ENCODE measurements at places on chromosomes 6 and 20.

DNA sequence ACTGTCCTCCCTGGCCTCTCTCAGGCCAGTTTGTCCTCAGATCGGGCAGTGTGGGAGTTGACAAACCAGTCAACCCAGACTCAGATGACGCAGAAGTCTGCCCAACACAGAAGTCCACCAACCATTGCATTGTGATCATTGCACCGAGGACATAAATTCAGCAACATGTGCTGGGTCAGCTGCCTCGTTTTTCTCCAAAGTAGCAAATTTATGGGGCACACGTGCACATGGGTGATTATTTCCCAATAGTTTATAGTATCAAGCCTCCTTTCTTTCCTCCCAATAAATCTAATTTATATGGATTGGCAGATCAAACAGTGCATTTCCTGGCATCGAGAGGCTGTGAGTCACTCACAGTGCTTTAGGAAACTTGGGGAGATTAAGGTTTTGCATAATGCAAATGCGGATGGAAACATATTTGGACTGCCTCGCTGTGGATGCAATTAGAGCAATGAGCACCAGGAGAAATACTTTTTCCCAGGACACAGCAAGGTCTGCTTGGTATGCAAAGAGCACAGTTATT lies 413.7 kb upstream of the SULF2 start:
- DNase-seq = no peak

GRCh38 chr6:135962731-135963130 lies 111.2 kb downstream of the PDE7B start:
- DNase-seq = no peak

GRCh38 chr20:36744243-36744642 lies 1.6 kb downstream of the NDRG3 start:
- no peak for DNase-seq

GRCh38 chr20:41049451-41049850 lies 20.8 kb downstream of the TOP1 start:
- no peak for DNase-seq

DNA sequence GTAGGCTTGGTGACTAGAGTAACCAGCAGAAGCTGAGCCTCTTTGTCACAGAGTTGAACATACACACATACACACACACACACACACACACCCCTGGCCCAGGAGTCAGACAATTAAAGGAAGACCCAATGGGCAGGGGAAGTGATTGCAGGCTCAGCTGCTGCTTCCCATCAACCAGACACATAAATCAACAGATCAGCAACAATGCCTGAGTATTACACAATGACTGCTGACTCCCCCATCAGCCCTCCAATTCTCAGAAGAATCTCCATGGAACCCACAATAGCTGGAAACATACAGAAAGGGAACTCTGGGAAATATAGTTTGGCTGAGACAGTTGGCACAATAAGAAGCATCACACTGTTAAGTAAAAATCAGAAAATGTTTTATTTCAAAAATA lies 270.4 kb upstream of the PLCB4 start:
- DNase-seq = no peak

DNA sequence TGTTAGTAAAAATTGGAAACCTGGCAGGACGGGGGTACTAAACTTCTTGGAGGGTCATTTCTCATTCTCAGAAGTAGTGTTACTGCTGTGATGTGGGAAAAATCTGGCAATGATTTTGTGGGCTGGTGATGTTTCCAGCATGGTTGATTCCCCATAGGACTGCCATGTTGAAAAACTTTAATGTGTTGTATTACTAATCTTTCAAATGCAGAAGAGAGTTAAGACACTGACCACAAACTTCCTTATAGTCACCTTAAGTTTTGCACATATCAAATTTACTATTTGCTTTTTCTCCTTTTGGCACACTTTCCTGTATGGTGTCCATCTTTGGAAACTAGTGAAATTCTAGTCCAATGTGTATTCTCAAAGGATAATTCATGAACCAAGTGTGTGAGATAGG lies 236.2 kb upstream of the TAB2 start:
- no peak for DNase-seq

GRCh38 chr6:34196116-34196832 lies 40.4 kb upstream of the HMGA1 start:
- peak; percentile 51 for DNase-seq

DNA sequence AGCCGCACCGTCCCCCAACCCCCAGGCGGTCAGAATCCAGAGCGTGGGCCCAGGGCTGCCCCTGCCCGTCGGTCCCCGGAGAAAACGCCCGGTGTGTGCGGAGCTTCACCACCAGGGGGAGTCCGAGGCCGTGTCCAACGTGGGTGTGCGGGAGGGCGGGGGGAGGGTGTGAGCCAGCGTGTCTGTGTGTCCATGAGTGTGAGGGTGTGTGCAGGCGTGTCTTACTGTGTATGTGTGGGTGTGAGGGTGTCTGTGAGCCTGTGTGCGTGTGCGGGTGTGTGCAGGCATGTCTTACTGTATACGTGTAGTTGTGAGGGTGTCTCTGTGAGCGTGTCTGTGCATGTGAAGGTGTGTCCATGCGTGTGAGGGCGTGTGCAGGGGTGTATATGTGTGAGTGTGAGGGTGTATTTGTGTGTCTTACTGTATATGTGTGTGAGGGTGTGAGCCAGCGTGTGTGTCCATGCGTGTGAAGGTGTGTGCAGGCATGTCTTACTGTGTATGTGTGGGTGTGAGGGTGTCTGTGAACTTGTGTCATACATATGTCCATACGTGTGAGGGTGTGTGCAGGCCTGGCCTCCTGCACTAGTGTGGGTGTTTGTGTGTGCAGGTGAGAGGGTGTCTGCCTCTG lies 24.6 kb upstream of the GATA5 start:
- peak; percentile 19 for DNase-seq

GRCh38 chr20:22423190-22423832 lies 161.1 kb downstream of the FOXA2 start:
- DNase-seq = no peak

DNA sequence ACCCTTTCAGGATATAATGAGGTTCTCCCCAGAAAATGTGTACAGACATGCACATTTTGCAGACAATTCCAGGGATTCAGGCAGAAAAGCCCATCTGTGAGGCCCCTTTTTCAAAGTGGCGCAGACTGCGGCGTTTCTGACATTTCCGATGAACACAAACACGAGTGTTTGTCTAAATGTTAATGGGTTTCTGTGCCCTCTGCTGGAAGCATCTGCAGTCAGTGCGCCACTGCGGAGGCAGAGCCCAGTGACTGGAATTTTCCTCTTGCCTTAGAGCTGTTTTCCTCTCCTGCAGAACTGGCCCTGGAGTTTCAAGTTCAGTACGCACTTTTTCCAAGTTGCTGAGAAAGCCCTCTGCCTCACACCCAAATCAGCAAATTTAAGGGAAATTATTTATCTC lies 15.3 kb downstream of the ANKRD60 start:
- no peak for DNase-seq

GRCh38 chr6:15400572-15401004 lies 154.7 kb downstream of the JARID2 start:
- DNase-seq = peak; percentile 47

GRCh38 chr6:83461438-83461837 lies 30.6 kb upstream of the ME1 start:
- DNase-seq = no peak

- DNase-seq = no peak
Observed at GRCh38 chr6:77463308-77463860, at the start of gene HTR1B. TSS of gene HTR1B (minus strand) at chr6:77463491. CDS start at chr6:77463403, 88 bp downstream.

DNA sequence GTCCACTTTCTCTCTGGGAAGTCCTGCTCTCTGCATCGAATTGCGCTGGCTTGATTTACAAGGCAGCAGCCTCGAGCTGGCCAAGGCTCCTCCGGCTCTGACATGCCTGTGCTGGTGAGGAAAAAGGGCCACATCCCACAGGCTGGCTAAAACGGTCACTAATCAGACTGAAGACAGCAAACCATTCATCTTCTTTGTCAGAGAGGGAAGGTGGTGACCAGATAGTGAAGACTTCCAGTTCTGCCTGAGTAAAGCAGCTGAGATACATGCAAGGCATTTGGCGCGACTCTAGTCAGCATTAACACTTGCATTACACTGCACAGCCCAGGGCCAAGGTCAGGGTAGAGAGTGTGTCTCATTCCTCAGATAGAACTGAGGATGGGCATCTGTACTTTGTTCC lies 203.2 kb upstream of the MAP3K7 start:
- no peak for DNase-seq

GRCh38 chr20:40681684-40682083 lies 7.4 kb downstream of the MAFB start:
- DNase-seq = no peak

GRCh38 chr6:78910591-78911171 lies 43.3 kb downstream of the IRAK1BP1 start:
- DNase-seq = no peak

DNA sequence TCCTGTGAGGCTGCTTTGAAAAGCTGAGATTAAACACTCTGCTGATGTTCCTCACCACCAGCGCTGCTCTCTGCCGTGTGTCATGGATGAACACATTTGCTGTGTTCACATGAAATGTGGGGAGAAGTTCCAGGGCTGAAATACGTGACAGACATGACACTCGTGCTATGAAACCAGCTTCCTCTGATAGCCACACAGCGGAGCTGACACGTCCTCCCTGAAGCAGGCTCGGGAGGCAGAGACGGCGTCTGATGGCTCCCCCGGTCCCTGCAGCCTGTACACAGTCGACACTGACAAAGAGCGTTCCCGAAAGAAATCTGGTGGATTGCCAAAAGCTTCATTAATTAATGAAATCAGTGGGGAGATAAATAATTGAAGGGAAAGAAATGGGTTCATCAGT lies 17.5 kb downstream of the AGPAT4 start:
- DNase-seq = no peak

GRCh38 chr6:13352165-13352564 lies 23.8 kb upstream of the TBC1D7 start:
- DNase-seq = no peak

GRCh38 chr6:73798592-73798991 lies 102.6 kb downstream of the CD109 start:
- no peak for DNase-seq

DNA sequence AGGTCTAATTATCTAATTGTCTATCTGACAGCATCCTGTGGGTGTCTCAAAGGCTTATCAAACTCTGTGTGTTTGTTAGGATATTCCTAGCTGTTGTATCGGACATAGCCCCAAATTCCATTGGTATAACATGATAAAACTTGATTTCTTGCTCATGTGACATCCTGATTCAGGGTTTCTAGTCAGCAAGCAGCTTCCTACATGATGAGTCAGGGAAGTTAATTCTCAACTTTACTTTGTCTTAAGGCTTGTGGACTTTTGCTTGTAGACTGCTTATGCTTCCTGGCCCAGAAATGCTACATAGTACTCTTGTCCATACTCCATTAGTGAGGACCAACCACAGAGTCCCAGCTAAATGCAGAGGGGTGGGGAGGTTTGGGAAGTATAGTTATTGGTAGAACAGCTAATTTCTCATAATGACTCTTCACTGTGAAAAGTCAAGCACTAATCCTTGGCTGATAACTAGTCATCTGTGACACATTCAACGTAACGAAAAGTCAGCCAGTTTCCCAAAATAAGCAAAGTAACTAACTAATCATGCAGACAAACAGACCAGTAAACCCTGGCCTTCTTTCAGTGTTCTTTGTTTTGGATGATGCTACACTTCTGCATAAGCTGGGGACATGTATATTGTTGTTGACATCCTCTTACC lies 25.8 kb downstream of the NKAIN2 start:
- DNase-seq = no peak

Data from NCI-H1092 treated with DMSO at 0.1 percent for 48 hours (cell line).